Astrocyte of the spinal cord (primary cell): ENCODE measurements at places on chromosomes 6 and 20.

- no peak for DNase-seq
Measured at GRCh38 chr20:53769041-53769440, 175.4 kb upstream of the ZNF217 start.

DNA sequence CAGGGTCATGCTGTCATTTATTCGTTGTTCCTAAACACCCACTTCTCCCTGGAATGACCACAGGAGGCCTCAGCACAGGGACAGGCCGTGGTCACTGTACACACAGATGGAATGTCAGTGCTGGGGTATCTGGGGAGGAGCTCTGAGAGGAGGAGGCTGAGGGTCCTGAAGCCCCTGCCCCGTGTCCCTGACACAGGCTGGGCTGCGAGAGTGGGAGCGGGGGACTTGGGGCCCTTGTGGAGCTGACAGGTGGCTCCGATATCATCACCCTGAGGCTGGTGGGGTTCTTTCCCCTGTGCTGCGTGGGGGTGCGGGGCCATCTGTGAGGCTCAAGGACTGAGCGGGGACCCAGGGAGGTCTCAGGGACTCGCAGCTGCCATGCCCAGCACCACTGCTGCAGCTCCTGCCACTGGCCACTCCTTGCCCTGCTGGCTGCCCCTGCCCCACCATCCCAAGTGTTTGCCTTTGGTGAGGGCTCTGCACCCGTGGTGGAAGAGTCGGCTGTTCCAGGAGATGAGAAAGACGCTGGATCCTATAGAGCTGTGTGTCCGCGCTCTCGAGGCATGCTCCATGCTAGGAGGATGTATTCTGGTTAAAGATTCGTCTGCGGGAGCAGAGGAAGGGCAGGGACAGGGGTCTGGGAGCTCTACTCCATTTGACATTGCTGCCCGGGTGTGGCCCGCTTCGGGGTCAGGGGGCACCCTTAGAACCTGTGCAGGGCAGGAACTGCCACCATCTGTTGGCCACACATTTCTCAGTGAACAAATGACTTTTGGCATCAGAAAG lies 18.9 kb downstream of the NPEPL1 start:
- DNase-seq: no peak

DNA sequence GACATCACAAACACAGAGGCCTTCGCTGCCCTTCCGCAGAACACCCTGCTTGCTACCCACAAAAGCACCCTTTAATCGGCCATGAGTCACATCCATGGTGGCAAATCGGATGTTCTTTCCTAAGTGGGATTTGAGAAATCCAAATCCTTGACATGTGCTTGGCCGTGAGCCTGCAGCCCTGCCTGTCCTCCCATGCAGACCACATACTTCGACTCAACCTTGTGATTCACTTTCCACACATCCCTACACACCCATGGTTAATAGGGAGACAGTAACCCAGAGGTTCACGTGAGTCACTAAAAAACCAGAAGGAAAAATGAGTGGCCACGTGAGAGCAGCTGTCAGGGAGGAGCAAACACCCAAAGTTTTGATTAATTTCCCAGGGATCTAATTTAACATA lies 19.4 kb downstream of the RAMACL start:
- peak; percentile 97 for DNase-seq

DNA sequence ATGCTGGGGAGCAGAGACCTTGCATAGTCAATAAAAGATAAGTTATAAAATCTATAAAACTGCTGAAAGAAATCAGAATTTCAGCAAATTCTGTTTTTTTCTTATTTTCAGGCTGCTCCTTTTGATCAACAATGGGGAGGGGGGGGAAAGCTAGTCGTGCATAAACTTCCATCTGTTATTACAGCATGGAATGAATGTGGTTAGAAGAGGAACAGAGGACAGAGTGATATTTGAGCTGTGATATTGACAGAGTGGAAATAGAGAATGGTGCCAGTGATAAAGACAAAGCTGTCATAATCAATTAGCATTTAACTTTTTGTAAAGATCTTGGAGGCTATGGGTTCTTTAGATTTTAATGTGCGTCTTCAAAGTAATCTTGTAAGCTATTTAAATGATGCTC lies 43.4 kb upstream of the QKI start:
- DNase-seq: no peak

- DNase-seq: no peak
Measured at GRCh38 chr6:145689529-145689928, 45.8 kb downstream of the EPM2A start.

DNA sequence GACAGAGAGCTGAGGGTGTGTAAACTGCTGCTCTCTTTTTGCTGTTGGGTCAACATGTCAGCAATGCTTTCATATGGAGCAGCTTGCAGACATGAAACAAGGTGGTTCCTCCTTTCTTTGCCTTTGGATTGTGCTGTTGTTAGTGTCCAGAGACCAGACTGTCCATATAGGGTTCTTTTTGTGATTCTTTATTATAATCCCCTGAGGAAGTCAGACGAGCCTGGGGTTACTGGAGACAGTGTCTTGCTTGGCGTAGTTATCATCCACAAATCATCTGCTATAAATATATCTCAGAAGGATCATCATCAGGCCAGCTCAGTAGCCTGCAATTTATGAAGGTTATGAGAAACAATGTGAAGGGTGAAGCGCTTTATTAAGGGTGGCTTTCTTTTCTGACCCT lies 2.3 kb upstream of the ADGRB3 start:
- DNase-seq: no peak

GRCh38 chr6:44006872-44007303 lies 120.4 kb downstream of the MRPL14 start:
- DNase-seq: no peak

DNA sequence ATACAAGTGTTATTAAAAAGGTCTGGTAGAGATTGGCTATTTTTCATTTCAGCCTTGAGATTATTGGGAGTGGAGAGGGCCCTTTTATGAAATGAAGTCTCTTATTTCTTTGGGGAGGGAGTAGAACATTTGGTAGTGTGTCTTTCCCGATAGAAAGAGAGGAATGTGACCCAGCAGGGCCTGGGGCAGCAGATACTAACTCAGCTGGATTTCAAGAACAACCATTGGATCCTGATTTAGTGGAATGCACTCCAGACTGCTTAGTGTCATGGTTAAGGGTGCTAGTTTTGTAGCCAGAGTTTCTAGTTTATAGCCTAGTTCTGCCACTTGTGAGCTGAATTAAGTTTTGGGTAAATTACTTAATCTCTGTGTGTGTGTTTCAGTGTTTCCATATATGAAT lies 18.4 kb upstream of the FLRT3 start:
- DNase-seq: no peak

DNA sequence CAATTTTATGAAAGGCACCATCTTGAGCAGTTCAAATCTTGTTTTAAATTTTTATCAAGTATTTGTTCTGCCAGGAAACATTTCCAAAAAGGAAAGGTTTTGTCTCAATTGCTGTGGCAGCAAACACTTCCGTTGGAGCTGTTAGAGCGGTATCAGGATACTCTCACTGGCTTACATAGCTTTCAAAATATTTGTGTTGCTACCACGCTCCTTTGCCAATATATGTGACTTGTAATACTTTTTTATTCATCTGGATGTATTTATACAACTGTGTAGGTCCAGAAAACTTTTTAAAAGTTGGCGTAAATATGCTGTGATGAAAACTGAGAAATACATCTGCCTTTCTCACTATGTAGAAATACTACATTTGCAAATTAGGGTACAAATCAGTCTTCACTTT lies 37.8 kb upstream of the NHSL1 start:
- DNase-seq: peak; percentile 43

- DNase-seq: no peak
Measured at GRCh38 chr6:35275744-35276260, 16.3 kb downstream of the ZNF76 start.

- no peak for DNase-seq
Measured at GRCh38 chr6:62323818-62324431, 37.9 kb upstream of the KHDRBS2 start.

DNA sequence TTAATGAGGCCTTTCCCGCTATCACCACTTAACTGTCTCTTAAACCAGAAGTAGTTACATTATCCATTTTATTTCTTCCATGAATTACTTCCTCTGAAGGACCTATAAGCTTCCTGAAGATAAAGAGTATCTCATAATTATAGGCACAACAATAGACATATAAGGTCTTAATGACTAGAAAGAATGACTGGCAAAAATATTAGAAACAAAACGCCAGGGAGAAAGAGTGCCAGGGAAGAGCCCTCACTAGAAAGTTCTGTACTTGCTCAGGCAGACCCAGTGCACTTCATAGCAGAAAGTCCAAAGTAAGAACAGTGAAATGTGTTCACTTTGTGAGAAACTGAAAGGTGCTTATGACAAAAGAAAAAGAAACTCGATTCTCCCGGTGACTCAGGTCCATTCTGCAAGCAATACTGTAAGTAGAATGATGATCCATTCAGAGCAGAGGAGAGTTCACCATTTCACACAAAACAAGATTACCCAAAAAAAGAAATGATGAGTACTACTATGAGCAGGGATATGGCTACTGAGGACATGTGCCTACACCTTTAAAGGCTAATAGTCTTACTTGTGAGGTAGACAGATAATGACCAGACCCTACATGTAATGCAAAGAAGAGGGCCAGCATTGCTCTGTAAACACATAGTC lies 5.5 kb downstream of the ZNF334 start:
- DNase-seq: no peak

DNA sequence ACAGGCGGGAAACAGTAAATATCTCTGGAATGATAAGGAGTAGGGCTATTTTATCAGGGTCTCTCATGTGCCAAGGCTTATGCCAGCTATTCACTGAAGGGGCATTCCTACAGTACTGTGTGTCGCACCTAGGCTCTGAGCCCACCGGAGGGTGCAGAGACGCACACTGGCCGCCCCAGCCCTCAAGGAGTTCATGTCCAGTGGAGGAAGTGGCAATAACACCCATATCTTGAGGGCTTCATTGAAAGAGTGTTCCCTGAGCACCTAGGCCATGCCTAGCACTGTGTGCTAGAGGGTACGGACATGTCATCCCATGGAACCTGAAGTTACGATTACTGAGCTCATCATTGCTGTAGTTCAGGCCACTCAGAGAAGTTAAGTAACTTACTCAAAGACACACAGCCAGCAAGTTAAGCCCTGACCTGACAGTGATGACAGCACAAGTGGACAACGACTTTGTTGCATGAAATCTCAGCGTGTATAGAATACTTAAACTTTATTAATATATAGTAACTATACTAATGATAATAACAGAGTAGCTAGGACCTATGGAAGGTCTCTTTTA lies 8.7 kb downstream of the CCN5 start:
- no peak for DNase-seq

- peak; percentile 72 for DNase-seq
Measured at GRCh38 chr6:154319231-154319858, 37.3 kb downstream of the IPCEF1 start.

GRCh38 chr6:87756858-87757257 lies 54.8 kb upstream of the AKIRIN2 start:
- DNase-seq: peak; percentile 76

DNA sequence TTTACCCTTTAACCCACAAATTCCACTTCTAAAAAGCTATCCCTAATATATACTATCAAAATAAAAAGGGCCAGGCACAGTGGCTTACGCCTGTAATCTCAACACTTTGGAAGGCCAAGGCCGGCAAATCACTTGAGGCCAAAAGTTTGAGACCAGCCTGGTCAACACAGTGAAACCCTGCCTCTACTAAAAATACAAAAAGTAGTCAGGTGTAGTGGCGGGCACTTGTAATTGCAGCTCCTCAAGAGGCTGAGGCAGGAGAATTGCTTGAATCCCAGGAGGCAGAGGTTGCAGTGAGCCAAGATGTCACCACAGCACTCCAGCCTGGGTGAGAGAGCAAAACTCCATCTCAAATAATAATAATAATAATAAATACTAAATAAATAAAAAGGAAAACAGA lies 82.5 kb downstream of the TRIM27 start:
- DNase-seq: no peak

DNA sequence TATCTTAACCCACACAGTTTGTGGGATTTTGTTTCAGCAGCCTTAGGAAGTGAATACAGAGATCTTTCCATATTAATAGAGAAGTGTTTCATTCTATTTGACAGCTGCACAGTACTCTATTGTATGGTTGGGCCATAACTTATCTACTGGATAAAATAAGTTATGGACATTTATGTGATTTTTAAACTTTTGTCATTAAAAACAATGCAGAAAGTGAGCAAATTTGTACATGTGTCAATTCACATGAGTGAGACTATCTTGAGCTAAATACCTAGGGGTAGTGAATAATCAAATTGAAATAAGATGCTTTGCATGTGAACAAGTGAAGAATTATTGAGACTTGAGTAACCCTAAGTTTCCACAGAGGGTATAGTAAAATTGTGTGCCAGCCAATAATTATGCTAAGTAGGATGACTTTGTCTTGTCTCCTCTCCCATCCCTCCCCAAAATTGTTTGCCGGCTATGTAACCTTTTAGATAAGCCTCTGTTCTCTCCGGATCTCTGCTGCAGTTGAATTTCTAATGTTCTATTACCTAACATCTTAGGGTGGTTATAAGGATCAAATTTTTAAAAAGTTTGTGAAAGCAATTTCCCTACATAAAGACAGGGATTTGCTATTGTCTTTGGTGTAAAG lies 33.3 kb upstream of the TPBG start:
- DNase-seq: no peak

GRCh38 chr20:32871627-32872160 lies 13.0 kb downstream of the EFCAB8 start:
- DNase-seq: no peak

GRCh38 chr20:43295781-43296180 lies 106.1 kb upstream of the PTPRT start:
- no peak for DNase-seq

DNA sequence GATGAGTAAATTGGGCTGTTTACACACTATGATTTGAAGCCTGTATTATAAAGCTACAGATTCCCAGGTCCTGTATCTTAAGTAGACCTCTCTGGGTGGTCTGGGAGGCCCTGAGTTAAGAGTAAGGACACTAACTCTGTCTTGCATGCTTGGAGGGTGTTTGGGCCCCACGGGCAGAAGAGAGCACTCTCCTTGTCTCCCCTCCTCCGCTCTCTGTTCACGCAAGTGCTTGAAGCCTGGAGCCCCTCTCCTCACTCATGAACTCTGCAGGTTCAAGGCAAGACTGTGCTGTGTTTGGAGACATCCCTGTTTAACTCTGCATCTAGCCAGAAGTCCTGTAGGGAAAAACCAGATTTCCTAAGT lies 154.0 kb downstream of the ZDHHC14 start:
- DNase-seq: no peak

DNA sequence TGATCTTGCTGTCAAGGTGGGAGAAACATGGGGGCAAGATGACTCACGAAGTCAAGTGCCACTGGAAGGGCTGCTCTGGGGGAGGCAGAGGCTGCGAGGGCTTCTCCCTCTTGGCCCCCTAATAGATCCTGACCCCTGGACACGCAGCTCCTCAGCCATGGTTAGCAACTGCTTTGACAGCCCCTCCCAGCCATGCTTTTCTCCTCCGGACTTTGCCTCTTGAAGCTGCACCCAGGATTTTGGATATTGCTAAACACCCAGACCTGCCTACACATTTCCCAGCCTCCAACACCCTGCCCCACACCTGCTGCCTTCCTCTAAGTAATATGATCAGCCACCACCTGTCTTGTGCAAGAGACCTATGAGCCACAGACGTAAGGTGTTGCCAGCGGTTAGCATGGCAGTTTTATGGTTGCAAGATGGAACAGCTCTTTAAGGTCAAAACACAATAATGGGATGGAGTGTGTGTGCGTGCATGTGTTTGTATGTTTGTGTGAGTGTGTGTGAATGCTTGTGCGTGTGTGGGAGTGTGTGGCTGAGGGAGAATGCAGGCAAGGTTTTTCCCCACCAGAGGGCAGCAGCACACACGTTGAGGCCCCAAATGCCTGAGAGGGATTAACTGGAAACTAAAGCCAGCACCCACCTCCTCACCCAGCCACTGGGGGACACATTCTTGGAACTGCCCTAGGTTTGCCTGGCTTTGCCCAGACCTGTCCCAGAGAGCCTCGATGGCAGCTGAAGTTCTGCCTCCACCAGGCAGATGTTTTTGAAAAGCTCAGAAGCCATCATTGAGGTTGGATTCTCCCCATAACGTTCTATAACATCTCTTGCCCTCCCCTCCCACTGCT lies 2.5 kb downstream of the IP6K3 start:
- peak; percentile 63 for DNase-seq
